ENCODE measurements at places on chromosomes 1 and 21.
A peak's percentile ranks its signal among the peaks of the same experiment; 100 is the strongest.

GRCh38 chr1:1236176-1236763 lies 4.2 kb downstream of the B3GALT6 start:
- DNase-seq: no peak

DNA sequence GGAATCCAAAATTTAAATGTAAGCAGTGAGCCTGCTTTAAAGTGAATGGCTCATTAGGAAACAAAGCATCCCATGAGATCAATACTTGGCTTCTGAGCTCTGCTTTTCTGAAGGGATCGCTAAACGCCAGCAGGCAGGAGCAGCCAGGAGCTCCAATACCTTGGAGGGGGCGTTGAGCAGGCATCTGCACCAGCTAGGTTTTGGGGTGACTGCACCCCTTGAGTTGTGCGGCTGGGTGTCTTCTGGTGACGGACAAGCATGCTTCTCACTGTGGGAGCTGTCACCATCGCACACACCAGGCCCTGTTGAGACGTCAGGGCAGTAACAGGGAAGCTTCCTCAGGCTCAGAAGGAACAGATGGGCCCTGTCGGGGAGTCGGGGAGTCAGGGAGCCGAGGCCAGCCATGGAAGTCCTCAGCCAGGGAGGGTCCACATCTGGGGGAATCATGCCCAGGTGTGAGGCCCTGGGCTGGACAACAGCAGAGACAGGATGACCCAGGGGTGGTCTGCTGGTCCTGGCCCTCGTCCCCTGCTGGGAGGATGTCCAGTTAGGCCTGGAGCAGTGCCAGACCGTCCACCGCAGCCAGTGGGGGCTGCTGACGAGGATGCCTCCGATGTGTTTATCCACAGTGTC lies 57.9 kb upstream of the ADARB1 start:
- DNase-seq: no peak

DNA sequence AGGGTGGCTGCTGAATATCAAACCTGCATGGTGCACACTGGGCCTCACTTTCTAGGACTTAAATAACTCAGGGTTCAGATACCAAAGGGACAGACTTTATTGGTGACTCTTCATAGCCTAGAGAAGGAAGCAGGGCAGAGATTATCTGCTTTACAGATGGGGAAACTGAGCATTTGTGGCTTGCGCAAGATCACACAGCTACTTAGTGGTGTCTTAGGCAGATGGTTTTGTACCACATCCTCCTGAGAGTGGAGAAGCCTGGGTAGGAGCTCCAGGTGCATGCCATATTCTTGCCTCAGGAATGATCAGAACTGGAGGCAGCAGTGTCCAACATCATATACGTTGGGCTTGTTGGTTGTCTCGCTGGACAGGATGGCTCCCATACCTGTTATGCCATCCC lies 6.8 kb upstream of the DPH2 start:
- DNase-seq: no peak

GRCh38 chr21:34980423-34981115 lies 68.5 kb downstream of the RUNX1 start:
- DNase-seq: no peak

- no peak for DNase-seq
Observed at GRCh38 chr1:174676856-174677255, 229.1 kb downstream of the GPR52 start.

- DNase-seq: no peak
Observed at GRCh38 chr1:50605186-50605875, 182.1 kb upstream of the DMRTA2 start.

DNA sequence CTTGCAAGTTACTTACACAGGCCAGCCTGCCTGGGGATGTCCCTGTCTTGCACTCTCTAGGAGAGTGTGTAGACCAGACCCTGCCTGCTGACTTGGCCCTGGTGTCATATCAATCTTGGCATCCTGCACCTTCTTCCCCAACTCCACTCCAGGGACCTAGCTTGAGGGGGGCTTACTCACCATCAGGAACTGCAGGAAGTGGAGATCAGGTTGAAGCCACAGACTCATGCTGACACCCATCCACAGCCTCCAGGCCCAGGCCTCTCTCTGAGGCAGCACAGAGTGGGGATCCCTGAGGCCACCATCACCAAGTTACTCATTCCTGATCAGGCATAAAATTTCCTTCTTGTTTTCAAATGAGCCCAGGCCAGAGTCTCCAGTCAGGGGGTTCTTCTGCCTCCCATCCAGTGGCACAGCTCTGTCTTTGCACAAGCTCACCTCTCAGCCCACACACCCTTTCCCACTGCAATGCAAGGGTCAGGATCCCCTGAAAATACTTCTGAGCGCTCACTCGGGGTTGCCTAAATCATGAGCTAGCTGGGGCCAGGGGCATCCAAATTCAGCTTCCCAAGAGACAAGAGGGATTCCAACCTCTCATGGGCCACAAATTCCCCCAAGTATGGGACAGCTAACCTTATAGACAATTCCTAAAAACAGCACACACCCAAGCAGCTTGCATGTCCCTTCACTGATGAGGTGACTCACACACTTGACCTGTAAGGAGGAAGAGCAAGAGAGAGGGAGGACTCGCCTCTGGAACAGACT lies 33.5 kb downstream of the CSMD2 start:
- no peak for DNase-seq

DNA sequence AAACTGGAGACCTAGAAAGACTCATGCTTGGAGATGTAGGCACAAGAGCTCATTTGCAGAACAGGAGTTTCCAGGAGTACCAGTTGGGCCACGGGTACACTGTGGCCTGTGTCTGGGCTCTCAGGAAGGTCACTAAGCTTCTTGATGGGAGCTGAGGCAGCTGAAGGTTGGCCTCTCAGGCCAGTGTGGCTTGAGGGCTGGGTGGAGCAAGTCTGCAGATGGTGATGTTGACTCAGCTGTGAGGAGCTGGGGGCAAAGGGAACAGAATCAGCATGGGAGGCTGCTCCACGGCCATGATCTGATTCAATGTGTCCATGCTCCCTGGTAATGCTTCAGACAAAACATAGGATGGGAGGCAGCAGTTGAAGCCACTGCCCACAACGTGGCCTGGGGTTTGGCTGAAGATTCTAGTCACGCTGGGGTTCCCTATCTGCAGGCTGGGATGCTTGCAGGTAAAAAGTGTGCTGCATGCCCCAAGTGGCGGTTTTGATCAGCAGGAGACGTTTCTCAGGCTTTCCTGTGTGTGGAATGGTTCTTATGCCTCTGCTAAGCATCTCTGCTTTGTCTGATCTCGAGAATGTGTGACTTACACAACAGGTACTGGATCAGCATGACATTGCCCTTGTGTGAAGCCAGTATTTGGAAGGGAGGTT lies 15.4 kb upstream of the TENT5C start:
- DNase-seq: no peak

- DNase-seq: no peak
Observed at GRCh38 chr1:108077991-108078390, 113.0 kb upstream of the VAV3 start.

DNA sequence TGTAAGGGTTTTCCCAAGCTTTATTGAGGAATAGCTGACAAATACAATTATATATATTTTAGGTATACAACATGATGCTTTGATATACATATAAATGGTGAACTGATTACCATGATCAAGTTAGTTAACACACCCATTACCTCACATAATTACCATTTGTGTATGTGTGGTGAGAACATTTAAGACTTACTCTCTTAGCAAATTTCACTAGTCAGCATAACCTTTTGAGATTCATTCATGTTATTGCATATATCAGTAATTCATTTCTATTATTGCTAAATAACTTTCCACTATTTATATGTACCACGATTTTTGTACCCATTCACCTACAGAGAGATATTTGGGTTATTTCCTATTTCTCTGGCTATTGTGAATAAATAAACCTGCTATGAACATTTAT lies 16.2 kb upstream of the TP53BP2 start:
- DNase-seq: no peak

DNA sequence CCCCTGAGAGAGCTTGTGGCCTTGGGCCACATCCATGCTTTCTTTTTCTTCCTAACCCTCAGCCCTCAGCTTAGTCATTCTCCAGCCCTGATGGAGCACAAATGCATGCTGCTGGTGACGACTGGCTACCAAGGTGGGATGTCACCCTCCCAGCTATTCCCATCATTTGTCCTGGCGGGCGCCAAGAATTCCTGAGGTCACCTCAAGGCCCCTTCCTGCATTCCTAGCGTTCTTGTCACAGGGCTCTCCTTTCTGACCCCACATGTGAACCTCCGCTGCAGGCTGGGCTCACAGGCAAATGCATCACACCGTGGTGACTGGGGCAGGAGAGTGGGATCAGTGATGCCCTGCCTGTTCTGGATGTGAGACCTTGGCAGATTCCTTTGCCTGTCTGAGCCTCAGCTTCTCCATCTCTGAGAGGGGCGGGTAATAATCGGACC lies 53.4 kb upstream of the IFFO2 start:
- DNase-seq: no peak

DNA sequence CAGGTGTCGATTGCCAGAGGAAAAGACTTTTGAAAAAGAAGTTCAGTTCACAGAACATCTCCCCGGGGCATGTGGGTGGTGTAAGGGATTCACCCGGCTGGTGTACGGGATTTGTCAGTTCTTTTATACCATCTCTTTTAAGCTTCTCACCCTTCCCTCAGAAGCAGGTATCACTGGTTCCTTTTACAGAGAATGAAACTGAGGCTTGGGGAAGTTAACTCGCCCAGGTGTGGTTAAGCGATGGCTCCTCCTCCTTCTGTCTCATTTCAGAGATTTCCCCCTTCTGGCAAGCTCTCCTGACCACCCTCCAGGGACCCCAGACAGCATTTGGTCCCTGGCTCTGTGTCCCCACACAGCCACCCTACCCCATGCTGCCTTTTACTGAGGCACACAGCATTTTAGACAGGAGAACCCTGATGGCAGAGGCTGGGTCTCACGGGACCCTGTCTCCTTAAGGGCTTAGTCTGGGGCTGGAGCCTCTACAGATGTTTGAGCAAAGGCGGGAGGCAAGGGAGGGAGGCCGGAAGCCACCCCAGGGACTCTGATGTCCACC lies 2.8 kb upstream of the ECE1 start:
- DNase-seq: peak; percentile 21

DNA sequence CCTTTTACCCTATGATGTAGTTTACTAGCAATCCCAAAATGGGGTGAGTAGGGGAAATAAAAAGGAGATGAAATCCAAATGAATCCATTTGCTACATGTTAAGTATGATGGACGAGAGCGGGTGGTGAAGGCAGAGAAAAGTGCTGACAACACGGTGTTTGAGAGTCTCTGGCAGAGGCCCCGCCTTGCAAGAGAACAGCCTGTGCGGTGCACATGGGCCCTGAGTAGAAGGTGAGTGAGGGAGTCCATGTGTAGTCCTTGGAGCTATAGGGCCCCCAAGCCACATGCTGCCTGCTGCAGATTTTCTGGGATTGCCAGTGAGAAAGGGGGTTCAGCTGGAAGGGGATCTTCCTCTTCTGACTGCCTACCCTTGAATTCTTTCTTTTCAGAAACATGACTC lies 177.1 kb downstream of the TNR start:
- DNase-seq: no peak

DNA sequence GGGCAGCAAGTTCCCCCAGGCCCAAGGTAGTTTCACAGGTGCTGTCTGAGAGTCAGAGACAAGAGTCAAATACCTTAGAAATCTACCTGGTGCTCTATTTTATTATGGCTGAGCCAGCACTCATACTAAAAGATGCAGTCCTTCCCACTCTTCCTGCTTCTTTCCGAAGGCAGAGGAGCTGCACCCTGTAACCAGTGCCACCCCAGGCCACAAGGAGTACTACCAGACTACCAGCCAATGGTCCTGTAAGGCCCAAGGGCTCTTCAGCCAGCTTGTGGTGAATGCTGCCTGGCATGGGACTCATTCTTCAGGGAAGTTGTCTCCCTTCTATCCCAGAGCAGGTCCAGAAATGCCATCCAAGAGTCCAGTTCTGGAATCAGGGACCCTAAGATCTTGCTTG lies 203.8 kb upstream of the DUSP10 start:
- no peak for DNase-seq

GRCh38 chr1:54132495-54132894 lies 20.3 kb downstream of the CDCP2 start:
- DNase-seq: no peak

DNA sequence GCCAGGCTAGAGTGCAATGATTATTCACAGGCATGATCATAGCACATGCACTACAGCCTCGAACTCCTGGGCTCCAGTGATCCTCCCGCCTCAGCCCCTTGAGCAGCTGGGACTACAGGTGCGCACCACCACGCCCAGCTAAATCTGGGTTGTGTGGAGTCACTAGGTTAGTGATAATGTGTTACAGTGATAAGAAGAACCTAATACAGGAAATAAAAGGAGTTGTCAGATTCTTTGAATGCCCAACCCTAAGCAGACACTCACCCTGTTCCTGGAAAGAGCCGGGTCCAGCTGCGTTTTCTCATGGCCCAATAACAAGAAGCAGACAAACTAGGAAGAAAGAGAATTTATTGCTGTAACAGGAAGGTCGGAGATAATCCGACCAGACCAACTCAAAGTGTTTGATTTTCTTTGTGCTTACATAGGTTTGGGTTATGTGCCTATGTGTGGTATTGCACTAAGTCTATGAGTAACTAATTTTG lies 8.8 kb downstream of the IFNGR2 start:
- DNase-seq: no peak

DNA sequence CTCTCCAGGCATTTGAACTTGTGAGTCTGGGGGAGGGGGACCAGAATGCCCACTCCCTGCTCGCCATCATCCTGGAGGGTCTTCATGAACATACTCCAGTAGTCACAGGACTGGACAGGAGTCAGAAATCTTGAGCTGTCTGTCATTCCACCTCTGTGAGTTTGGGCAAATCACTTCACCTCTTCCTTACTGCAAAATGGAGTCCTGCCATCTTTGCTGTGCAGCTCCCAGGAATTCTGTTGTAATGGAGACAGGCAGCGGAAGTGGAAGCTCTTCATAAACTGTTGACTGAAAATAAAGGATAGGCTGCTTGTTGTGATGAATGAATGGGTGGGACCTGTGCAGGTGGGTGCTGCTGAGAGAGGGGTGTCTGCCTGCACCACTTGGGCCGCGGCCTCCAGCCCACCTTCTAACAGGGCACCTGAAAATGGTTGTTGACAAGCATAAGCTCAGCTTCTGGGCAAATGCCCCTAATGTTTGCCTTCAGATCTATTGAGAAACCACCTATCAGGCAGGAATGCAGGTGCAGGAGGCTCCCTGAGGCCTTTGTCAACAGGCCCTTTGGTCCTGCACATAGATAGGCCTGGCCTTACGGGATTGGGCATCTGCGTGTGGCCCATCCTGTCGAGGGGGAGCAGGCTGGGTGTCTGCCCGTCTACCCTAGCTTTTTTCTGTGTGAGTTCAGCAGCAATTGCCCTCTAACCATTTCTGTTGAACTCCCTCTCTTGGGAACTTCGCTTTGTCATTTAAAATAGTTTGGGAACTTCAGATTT lies 321.0 kb downstream of the RPS6KC1 start:
- no peak for DNase-seq

GRCh38 chr1:47524272-47524671 lies 86.4 kb downstream of the FOXD2 start:
- DNase-seq: no peak

DNA sequence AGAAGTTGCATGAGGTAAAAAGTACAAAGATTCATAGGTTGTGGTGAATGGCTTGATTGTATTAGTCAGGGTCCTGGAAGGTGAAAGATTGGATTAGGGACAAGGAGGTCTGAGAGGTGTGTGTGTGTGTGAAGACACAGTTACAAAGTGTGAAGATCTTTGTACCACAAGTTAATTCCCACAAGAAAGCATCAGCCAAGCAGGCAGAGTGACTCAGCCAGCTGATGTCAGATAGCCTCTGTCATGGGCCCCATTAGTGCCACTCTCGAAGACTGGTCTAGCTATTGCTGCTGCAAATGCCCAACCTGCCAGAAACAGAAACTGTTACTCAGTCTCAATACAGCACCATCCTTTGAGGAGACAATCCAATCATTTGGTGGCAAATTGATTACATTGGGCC lies 96.5 kb downstream of the DTL start:
- DNase-seq: no peak
